ENCODE measurements at places on chromosomes 4 and X.

- no peak for DNase-seq
These were observed 38.5 kb downstream of the AGA start for GRCh38 chr4:177403746-177404145.

GRCh38 chr4:42819863-42820514 is 72.5 kb upstream of the GRXCR1 start:
- no peak for DNase-seq

DNA sequence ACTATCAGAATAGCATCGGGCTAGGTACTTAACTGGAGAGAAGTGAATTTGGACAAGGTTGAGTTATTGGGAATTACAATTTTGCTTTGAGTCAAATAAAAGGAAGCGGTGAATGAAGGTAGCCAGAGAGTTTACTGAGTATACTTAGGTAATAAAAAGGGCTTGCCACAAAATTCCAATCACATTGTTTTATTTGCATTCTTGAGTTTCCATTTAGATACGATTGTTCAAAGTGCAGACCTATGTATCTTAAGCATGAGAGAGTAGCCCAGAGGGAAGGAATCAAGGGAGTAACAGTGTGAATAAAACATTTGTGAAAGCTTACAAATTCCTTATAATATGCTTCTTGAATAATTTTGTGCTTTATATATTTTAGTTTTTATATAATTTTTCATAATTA is 102.5 kb upstream of the NDST4 start:
- no peak for DNase-seq

DNA sequence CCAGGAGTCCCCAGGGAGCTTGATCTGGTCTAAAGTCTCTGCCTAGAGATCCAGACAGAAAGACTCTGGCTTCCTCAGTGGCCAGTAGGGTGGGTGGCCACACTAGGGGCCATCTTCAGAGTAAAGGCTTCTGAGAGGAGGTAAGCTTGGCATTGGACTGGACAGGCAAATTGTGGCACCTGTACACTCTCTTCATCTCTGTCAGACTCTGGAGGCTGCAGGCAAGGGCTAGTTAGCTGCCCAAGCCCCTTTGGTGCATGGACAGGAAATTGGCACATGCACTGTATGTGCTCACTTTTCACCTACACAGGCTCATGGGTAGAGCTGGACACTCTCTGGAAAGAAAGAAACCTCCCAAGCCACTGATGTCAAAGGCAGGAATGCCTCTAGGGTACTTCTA is 142.8 kb downstream of the PJA1 start:
- no peak for DNase-seq

DNA sequence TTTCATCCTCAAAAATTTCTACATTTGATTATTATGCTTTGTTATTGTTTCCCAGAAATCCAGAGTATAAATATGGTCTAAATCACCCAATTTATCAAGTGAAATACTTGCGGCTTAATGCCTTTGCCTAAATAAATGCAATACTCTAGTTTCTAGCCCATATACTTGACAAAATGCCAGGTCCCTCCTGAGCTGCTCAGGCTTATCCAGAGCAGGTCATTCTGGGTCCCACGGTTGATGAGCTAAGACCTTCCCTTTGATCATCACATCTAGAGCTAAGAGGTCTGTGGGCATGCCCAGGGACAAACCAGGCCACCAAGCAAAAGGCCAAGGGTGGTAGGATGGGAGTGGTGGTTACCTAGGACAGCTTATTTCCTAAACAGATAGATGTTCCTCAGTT is 180.1 kb downstream of the SMIM20 start:
- DNase-seq: no peak

- DNase-seq: no peak
These were observed 37.4 kb downstream of the ADGRA3 start for GRCh38 chr4:22478426-22478825.

GRCh38 chr4:8675383-8675782 is 82.8 kb downstream of the CPZ start:
- peak; percentile 72 for DNase-seq

- no peak for DNase-seq
These were observed 90.8 kb upstream of the NPFFR2 start for GRCh38 chr4:71941001-71941400.

GRCh38 chr4:113919611-113920010 is 59.8 kb downstream of the ARSJ start:
- DNase-seq: no peak

DNA sequence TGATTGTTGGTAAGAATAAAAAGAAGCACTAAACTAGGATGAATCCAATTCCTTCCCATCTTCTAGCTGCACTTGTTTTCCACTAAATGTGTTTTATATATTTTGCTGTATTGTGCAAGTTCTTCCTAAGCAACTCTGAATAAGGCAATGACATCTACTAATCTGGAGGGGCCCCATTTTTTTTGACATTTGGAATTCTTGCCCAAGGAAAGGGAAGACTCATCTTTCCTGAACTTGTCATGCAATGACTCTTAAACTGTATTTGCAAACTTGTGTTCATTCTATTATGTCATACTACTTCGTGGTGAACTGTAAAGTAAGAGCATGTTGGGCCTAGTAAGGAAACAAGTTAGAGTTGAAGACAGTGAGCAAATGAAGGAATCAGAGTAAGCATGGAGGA is 45.9 kb downstream of the FREM3 start:
- no peak for DNase-seq

- DNase-seq: no peak
These were observed 324.2 kb upstream of the AADAT start for GRCh38 chr4:170413951-170414350.

- DNase-seq: no peak
These were observed 15.2 kb upstream of the SYTL4 start for GRCh38 chrX:100747090-100747489.

- DNase-seq: no peak
These were observed 88.0 kb upstream of the SLITRK2 start for GRCh38 chrX:145729635-145730034.

GRCh38 chrX:13270360-13270759 is 49.5 kb downstream of the ATXN3L start:
- no peak for DNase-seq

DNA sequence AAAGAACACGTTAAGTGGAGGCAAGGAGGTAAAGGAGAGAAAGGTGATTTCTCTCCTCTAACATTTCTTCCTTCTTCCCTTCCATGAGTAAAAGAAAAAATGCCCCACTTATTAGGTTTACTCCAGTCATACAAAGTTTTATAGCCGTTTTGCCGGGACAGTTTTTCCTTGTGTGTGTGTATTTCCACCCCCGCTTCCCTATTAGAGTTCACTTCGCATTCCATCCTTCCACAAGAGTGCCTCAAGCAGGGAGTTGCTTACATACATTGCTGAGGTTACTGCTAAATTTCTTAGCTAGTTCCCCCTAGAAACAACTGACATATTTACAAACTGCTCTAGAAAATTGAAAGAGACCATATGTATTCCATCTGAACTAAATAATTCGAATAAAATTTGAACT is 45.2 kb upstream of the BMP15 start:
- DNase-seq: no peak

- DNase-seq: no peak
These were observed 97.2 kb upstream of the CLNK start for GRCh38 chr4:10781805-10782204.

All from neuronal stem cell (in vitro differentiated cells).